Occipital lobe (tissue), 3 donors: ENCODE measurements at places on chromosomes 7 and 10.

DNA sequence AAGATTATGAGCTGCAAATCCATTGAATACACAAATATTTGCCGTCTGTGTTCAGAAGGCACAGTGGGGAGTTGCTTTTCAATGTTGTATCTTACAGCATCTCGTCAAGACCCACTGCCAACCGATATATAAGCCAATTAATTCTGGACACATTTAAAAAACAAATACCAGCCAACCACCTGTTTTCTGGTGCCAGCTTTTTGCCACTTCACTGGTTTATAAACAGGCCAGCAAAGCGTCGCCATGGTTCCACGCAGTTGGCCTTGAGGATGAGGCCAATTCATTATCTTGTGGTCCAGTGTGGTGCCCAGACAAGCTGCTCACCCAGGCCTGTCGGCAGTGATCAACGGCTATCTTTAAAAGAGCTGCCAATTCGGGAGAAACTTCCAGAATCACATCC is 321.0 kb downstream of the TCERG1L start:
- DNase-seq = no peak

- DNase-seq = no peak
Measured at GRCh38 chr10:46524472-46525176, 31.8 kb downstream of the GPRIN2 start.

- no peak for DNase-seq
Measured at GRCh38 chr10:97768322-97769315, 3.2 kb downstream of the SFRP5 start.

DNA sequence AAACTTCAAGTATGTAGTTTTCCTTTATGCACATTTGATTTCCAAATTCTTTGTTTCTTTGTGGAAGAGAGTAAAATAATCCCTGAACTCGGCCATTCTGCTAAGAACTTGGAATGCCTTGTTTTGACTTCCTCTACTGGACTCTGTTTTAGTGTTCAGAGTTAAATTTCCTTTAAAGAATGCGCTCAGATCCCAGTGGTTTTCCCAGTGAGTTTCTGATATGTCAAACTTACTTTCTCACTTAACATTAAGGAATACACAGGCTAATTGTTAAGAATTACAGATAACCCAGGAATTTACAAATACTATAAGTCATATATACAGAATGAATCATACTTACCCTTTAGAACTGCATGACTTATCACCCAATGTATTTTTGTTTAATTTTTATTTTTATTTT is 1067.6 kb upstream of the CELF2 start:
- DNase-seq = no peak

DNA sequence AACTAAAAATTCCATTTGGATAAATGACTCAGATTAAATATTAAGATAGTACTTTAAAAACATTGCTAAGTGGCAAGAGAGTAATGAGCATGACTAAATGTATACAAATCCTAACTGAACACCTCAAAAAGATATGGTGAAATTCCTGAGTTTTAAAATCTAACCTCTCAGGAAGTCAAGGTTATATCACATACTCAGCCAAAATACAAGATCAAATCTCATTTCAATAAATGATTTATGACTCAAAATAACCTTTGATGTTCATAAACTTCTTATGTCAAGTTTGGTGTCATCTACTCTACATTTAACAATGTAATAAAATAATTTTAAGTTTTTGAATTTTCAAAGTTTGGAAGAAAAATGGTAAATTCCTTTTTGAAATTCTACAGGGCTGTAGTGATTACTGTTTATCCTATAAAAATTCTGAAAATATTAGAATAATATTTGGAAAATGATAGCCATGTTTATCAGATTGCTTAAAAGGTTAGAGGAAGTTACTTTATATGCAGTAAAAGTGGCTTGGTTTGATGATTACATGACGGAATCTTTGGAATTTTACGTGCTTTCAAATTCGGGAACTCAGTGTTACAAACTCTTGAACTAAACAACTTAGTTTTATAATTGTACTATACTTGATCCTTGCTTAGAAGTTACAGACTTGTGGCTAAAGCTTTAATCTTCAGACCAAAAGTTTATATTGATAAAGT is 43.7 kb downstream of the ASZ1 start:
- no peak for DNase-seq

DNA sequence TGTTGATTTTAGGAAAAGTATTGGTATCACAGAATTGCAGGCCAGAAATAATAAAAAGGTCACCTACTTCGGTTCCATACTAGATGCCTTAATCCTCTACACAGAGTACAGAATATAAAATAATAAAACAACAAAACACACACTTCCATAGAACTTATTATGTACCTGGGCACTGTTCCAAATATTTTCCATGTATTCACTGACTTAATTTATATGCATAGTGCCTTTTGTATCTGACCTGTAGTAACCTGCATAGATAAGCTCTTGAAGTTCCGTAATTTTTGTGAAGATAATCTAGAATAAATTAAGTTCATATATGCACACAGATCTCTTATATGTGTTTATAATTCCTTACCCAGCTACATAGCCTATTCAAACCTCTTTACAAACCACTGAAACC is 78.3 kb downstream of the RAPGEF5 start:
- DNase-seq = no peak

DNA sequence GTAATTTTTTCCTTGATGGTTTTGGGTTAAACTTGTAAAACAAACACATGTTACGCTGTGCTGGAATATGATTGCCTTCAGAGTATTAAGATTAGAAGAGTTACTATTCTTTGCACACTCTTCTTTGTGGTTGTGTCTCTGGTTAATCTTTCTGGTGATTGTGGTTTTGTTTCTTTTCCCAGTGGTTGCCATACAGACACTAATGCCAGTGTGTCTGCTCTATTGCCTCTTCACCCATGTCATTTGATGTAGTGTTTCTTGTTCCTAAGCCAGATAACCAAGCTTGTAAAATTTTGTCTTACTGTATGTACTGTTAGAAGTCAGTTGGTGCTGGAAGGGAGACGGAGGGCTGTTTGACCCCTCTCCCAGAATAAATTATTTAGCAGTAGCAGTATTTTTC is 124.8 kb downstream of the PHTF2 start:
- no peak for DNase-seq

- DNase-seq = no peak
Measured at GRCh38 chr7:76209310-76209709, 7.6 kb downstream of the SRRM3 start.

DNA sequence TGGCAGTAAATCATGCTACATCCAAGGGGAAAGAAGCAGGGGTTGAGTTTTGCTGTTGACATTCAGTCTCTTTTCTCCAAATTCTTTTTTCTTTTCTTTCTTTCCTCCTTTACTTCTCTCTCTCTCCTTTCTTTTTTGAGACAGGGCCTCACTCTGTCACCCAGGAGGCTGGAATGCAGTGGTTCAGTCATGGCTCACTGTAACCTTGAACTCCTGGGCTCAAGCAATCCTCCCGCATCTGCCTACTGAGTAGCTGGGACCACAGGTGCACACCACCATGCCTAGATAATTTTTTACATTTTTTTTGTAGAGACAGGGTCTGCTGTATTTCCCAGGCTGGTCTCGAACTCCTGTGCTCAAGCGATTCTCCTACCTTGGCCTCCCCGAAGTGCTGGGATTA is 35.2 kb downstream of the SBDS start:
- DNase-seq = no peak

DNA sequence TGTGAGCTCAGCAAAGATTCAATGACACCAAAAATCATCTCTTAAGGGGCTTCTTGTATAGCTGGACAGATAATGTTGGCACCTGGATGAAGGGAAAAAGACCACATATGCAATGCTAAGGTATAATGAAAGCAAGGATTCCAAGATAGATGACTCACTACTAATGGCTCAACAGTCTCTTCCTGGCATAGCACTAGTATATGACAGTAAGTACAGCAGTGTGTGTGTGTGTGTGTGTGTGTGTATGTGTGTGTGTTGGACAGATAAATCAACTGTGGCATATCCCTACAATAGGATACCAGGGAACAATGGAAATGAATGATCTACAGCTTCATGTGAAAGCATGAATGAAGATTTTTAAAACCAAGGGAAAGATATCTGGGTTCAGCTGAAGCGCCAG is 257.1 kb downstream of the SFMBT2 start:
- no peak for DNase-seq

GRCh38 chr7:82566752-82567151 is 123.2 kb upstream of the CACNA2D1 start:
- no peak for DNase-seq

- DNase-seq = no peak
Measured at GRCh38 chr7:5580714-5581395, 157.2 kb upstream of the TNRC18 start.

- no peak for DNase-seq
Measured at GRCh38 chr10:7750222-7750621, 37.6 kb downstream of the KIN start.

- DNase-seq = no peak
Measured at GRCh38 chr10:122327237-122328206, 47.0 kb upstream of the PLEKHA1 start.

- DNase-seq = no peak
Measured at GRCh38 chr10:76430061-76430645, 998.7 kb downstream of the LRMDA start.

DNA sequence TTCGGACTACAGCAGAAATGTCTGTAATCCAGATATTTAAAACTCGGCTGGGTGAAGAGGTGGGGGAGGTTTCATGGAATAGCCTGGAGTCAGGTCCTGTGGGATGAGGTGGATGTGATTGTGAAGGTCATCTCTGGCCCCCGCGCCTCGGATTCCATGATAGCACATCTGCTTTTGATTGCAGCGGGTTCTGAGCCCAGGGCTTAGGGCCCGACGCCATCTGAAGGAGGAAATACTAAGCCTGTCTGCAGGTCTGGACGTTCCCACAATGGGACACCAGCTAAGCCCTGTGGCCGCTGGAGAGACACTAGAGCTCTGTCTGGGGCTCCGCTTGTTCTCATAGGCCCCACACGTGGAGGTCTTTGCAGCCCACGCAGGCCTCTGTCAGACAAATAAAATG is 328.7 kb downstream of the CXCL12 start:
- DNase-seq = no peak

DNA sequence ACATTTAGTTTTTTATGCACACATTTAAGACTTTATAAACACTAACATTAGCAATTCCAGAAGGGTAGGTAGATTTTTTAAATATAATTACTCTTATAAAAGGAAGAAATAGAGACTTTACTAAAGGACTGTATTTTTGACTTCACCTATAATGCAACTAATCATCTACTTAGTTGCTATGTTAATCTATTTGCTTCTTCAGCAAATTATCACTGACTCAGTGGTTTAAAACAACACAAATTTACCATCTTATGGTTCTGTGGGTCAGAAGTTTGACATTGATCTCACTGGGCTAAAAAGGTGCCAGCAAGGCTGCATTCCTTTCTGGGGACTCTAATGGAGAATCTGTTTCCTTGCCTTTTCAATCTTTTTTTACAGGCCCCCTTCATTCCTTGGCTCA is 7.6 kb downstream of the MTERF1 start:
- no peak for DNase-seq

DNA sequence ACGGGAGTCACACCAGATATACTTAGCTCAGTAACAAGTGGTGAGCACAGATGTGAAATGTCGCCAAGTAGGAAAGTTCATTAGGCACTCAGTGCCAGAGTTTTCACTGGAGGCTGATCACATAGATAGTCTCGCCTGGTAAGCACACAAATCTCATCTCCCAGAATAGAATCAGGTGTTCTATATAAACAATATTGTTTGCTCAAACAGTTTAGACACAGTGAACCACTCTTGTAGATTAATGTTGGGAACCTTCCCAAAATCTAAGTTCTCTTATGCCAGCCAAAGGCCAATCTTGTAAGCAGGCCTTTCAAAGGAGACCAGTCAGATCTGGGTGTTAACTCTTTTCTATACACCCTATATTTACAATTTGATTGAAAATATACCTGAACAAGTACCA is 716.5 kb upstream of the GRM3 start:
- DNase-seq = no peak

GRCh38 chr7:144818511-144818910 is 17.3 kb downstream of the TPK1 start:
- DNase-seq = no peak

DNA sequence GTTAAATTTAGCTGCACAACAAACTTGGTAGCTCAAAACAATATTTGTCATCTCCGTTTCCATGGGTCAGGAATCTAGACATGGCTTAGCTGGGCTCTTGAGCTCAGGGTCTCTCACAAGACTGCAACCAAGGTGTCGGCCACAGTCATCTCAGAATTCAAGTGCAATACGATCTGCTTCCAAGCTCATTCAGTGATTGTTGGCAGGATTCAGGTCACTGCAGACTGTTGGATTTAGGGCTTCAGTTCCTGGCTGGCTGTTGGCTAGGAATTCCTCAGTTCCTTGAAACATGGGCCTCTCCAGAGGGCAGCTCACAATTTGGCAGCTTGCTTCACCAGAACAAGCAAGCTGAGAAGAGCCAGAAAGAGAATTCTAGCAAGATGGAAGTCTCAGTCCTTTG is 17.5 kb upstream of the CHST3 start:
- DNase-seq = no peak

DNA sequence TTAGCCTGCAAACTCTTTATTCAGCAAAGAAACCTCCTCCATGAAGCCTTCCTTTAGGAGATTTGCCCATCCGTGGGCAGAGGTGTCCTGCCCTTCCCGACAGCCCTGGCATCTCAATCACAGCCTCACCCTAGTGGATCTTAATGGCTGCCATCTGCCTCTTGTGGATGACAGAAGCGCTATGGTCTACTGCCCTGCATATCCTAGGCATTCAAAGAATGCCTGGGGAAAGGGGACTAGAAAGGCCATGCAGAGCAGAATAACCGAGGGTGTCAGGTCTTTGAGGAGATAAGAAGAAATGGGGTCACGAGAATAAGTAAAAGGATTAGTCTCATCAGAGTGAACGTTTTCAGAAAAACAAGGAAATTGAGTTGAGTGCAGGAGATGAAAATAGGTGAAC is 57.7 kb upstream of the SPOCK2 start:
- no peak for DNase-seq

- DNase-seq = no peak
Measured at GRCh38 chr10:70197235-70197945, 27.1 kb upstream of the SAR1A start.

GRCh38 chr7:102913826-102914225 is 1.0 kb downstream of the LRRC17 start:
- no peak for DNase-seq

DNA sequence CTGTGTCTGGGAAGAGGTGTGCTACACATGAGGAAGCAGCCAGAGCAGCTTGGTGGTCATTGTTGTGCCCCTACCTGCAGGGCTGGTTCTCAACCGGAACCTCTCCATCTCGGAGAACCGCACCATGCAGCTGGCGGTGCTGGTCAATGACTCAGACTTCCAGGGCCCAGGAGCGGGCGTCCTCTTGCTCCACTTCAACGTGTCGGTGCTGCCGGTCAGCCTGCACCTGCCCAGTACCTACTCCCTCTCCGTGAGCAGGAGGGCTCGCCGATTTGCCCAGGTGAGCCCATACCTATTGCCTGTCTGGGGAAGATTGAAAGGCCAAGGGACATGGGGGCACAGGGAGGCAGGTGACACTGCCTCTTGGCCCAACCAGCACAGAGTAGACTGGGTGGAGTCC is 29.3 kb upstream of the CSGALNACT2 start:
- DNase-seq = no peak

- no peak for DNase-seq
Measured at GRCh38 chr7:159084069-159084801, 60.4 kb downstream of the VIPR2 start.
